ENCODE measurements at places on chromosomes 11 and 22. TPM values are rescaled to one million over a fixed set of nuclear protein-coding genes. Genes with fewer than 3 reads are reported as not detected.

Gene SMTNL1
- total RNA-seq: 0.88 TPM

Gene DSCAML1
- total RNA-seq: 18.0 TPM

Gene TRIM51
- total RNA-seq: not detected

Gene CAVIN3
- 38.2 TPM for total RNA-seq

Gene SEPTIN3
- total RNA-seq: 47.3 TPM

Gene OLFML1
- total RNA-seq: 25.7 TPM

Gene FGF3
- total RNA-seq: not detected

Gene SESN3
- 204 TPM for total RNA-seq

Gene MS4A2
- total RNA-seq: 1.5 TPM

Gene DYNC2H1
- total RNA-seq: 69.3 TPM

Gene MGAT3
- total RNA-seq: 12.9 TPM

Gene GGTLC3
- not detected for total RNA-seq

Gene RASGRP2
- 10.9 TPM for total RNA-seq

Measured in camera-type eye (tissue), 1 donor.